Pulmonary artery endothelial cell (primary cell): ENCODE measurements at places on chromosomes 6 and 20. TPM values are rescaled to one million over a fixed set of nuclear protein-coding genes. Genes with fewer than 3 reads are reported as not detected.

AGER gene
- 0.26 and 0.53 TPM in 2 replicates for total RNA-seq

TSHZ2 gene
- total RNA-seq = not detected in 2 replicates

ANKEF1 gene
- 2.8 and 3.5 TPM in 2 replicates for total RNA-seq

DNA sequence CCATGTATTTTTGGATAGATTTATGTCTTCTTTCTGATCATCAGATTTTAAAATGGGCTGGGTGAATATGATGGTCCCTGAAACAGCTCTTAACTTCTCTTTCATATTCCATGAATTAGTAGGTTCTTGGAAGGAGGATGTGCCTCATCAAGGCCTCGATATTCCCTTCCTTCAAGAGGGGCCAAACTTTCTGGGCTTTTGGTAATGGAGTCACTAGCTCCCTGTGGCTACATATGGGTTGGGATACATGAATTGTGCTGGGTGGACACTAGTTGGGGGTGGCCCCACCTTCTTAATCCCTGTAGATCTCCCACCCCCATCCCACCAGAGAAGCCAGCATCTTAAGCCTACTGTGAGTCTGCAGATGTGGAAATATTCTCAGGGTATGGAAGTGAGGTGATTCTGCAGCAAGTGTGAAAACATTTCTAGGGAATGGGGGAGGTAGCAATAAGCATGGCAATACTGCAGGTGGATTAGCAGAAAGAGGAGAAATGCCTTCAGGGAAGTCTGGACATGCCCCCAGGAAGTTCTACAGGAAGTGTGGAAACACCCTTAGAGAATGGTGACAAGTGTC lies 2.2 kb downstream of the TP53INP2 start:
- DNase-seq = no peak

DNA sequence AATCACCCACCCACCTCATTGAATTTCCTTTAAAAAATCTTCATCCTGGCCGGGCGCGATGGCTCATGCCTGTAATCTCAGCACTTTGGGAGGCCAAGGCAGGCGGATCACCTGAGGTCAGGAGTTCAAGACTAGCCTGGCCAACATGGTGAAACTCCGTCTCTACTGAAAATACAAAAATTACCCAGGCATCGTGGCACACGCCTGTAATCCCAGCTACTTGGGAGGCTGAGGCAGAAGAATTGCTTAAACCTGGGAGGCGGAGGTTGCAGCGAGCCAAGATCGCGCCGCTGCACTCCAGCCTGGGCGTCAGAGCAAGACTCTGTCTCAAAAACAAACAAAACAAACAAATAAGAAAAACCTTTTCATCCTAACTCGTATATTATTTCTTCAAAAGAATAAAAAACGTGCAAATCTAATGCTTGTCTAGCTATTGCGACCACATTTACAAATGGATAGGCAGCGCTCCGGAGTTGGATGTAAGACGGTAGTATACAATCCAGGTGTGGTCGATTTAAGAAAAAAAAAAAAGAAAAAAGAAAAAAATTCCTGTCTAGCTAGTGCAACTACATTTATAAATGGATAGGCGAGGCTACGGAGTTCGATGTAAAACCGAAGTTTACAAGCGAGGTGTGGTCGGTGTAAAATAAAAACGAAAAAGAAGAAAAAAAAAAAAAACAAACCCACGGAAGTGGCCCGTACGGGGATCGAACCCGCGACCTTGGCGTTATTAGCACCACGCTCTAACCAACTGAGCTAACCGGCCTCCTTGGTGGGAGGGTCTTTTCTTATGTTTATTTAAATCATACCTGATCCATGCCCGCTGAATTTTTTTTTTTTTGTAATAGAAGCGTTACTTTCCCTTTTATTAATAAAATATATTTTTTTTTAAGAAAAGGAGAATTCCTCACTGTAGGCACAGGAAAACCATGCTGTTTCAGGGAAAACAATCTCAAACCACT lies 70.7 kb upstream of the PRSS16 start:
- no peak for DNase-seq

DNA sequence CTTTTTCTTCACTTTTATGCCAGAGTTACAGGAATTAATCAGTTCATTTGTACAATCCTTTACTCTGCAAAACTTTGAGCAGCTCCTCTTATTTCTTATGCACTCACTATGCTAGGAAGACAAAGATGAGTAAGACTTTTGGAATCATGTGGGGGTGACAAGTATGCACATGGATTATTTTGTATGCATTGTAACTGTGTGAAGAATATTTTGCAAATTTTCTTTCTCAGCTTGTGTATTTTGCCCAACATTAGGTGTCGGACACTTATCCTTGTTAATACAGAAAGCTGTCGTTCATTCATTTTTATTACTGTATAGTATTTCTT lies 88.6 kb downstream of the PPP1R14C start:
- DNase-seq = no peak
